Fibroblast of the aortic adventitia (primary cell): ENCODE measurements at places on chromosomes 13 and 19. TPM values are rescaled to one million over a fixed set of nuclear protein-coding genes. Genes with fewer than 3 reads are reported as not detected.

The KCNN4 gene
- 1.2 and 39.9 TPM in 2 replicates for total RNA-seq

The TMEM143 gene
- 2.2 and 5.0 TPM in 2 replicates for total RNA-seq

The CLEC17A gene
- 0.09 TPM in 1 of 2 replicates, not detected in the other for total RNA-seq

The VSTM1 gene
- not detected in 2 replicates for total RNA-seq

The GAPDHS gene
- total RNA-seq: not detected in 2 replicates

The ZNF497 gene
- 0.98 and 1.1 TPM in 2 replicates for total RNA-seq

The USHBP1 gene
- not detected in 2 replicates for total RNA-seq

The APOE gene
- 1.6 and 309 TPM in 2 replicates for total RNA-seq

The OR10H1 gene
- not detected in 2 replicates for total RNA-seq

The EDDM13 gene
- total RNA-seq: not detected in 2 replicates

The GPC6 gene
- total RNA-seq: 76.9 and 92.6 TPM in 2 replicates

DNA sequence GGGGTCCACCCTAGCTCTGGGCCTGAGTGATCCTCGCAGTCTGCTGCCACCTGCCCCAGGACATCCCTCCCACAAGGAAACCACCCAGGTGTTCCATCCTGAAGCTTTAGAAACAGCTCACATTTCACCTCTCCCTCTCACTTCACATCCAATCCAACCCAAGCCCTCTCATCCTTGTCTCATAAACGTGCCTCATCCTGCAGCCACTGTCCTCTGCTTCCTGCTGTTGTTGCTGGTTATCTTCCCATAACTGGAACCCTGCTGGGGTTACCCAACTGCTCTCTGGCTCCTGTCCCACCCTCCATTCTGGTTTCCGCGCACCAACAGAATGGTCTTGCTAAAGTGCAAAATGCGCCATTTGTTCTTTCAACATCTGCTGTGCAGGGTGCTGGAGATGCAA lies 59.7 kb upstream of the MTIF3 start:
- no peak for DNase-seq

GRCh38 chr19:14410091-14411051 lies 8.8 kb downstream of the DDX39A start:
- no peak for DNase-seq

- peak; percentile 76 for DNase-seq
Measured at GRCh38 chr19:55172741-55173140, 6.3 kb upstream of the DNAAF3 start.

- DNase-seq: no peak
Measured at GRCh38 chr19:29483641-29483920, 42.2 kb upstream of the VSTM2B start.

GRCh38 chr19:3031607-3031867 lies 2.5 kb upstream of the TLE2 start:
- no peak for DNase-seq

GRCh38 chr13:21663197-21663596 lies 7.7 kb upstream of the FGF9 start:
- DNase-seq: no peak

DNA sequence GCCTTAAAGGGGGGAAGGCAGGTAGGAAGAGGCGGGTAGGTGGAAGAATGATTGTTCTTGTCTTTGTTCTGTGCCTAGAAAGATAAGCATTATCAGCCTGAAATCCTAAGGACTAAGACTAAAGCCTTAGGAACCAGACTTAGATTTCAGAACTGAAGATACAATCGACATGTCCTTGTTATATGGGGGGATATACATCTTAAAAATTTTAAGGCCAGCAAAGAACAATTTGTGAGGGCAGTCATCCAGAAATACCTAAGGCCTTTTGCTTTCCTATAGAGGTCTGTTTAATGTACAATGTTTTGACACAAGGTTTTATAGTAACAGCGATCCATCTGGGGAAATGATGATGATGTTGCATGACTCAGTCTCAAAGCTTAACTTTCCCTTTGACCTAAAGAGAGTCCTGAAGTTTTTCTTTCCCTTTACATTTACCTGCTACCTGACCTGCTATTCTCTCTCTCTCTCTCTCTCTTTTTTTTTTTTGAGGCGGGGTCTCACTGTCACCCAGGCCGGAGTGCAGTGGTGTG lies 20.2 kb upstream of the CEACAM6 start:
- DNase-seq: no peak

GRCh38 chr13:24997367-24997967 lies 98.5 kb upstream of the PABPC3 start:
- DNase-seq: peak; percentile 52

DNA sequence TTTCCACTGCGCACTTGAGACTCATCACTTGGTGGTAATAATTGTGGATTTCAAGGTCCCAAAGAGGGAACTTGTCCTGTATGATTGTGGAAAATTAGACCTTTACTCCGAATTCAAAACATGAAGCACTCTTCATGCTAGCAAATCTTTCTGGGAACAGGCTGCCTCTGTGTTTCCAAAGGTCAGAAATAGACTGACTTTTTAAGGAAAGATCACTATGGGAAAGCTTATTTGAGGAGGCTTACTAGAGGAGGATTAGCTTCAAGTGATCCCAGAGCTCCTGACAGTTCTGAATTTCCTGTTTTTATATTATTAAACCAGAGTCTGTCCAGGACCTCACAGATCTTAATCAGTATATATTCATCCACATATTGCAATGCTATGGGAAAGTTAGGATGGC lies 5.5 kb downstream of the WDFY2 start:
- DNase-seq: no peak

GRCh38 chr19:33705860-33706259 lies 84.1 kb downstream of the CHST8 start:
- DNase-seq: no peak

- no peak for DNase-seq
Measured at GRCh38 chr13:109880371-109881346, 94.3 kb upstream of the IRS2 start.

DNA sequence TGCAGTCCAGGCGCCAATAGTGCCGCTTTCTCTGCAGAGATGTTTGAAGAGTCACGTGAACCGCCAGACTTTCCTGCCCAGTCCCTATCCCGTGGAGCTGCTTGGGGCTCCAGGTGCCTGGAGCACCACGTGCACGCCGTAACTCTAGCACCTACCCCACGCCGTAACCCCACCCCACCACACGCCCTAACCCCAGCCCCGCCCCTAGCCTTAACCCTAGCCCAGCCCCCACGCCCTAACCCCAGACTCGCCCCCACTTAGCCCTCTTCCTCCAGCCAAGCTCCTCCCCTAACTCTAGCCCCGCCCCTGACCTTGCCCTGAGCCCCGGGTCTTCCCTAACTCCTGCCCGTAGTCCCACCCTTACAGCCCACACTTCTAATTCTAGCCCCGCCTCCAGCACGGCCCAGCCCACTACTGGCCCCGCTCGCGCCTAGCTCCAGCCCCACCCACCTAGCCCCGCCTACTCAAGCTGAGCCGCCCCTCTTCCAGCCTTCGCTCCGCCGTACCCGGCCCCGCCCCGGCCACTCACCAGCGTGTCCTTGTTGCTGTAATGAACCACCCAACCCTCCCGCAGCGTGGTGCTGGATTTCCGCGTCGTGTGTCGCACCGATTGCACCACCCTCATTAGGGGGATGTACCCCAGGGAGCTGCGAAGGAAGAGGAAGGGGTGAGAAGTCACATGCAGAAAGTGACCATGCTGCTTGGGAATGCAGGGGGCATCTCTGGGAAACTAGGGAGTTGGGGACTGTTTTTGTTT lies 19.5 kb downstream of the PRKD2 start:
- DNase-seq: peak; percentile 51

- DNase-seq: no peak
Measured at GRCh38 chr13:42035905-42036521, 12.4 kb upstream of the DGKH start.

- DNase-seq: peak; percentile 65
Measured at GRCh38 chr13:114107686-114108081, 24.7 kb downstream of the RASA3 start.

- peak; percentile 92 for DNase-seq
Measured at GRCh38 chr19:38335949-38336637, 463 bp downstream of the CATSPERG start.

DNA sequence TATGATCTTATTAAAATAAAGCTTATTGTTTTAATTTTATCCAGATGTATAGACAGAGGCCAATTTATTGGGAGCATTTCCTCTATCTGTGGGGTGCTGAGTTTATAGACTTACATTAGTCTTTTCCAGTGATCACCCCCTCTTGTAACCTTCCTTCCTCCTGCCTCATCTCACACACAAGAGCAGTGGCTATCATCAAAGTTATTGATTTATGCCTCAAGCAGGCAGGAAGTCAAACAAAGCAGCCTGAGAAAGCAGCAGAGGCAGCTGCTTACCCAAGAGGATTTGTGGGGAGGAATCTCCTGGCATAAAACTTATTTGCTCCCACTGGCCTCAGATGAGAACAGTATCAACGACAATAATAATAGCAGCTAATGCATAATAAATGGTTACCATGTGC lies 26.3 kb upstream of the DCLK1 start:
- DNase-seq: no peak

DNA sequence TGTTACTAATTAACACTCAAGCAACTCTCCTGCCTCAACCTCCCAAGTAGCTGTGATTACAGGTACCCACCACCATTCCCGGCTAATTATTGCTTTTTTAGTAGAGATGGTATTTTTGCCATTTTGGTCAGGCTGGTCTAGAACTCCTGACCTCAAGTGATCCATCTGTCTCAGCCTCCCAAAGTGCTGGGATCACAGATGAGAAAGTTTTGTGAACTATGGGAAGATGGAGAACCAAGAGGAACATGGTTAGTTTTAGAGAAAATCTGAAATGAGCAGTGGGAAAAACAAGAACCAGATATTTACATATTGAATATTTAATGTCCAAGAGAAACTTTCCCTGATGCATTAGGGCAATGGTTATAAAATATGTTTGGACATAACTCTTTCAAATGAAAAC lies 863.6 kb upstream of the MIR17HG start:
- DNase-seq: no peak

DNA sequence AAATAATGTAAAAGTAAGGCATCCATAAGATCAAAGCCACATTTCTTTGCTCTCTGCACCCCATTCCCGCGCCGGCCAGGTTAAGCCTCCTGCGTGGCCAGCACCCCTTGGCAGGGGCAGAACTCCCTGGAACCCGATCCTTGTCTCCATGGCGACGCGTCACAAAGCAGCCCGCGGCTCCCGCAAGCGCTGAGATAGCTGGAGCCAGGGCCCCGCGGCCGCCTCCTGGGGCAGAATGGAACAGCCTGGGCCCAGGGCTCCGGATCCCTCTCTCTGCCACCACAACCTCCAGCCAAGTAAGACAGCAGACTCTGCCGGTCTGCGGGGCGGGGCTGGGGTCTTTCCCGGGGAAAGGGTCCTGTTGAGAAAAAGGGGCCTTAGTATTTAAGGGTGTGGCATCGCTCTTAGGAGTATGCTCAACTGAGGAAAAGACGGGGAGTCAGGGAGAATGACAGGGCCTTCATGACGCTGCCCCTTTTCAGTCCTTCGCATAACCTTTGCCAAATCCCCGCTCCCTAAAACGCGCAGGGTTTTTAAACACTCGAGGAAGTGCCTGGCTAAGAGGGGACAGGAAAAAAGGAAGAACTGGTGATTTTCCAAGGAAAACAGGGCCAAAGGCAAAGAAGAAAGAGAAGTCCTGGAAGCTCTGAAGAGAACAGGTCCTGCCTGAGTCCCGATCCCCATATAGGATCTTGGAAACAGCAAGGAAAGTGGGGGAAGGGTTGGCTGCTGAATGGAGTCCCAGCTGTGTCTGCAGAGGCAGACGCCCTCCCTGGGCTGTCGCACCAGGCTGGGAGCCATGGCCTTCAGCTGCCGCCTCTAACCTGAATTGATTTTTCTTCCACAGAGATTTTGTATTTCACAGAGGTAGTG lies at the start of gene TEX26:
TSS of gene TEX26 (plus strand) at position 176 of the 873 bp plus-strand sequence. CDS start at position 236, 60 bp downstream.
- DNase-seq: no peak

- DNase-seq: no peak
Measured at GRCh38 chr13:86846501-86846900, 824.7 kb upstream of the SLITRK5 start.

DNA sequence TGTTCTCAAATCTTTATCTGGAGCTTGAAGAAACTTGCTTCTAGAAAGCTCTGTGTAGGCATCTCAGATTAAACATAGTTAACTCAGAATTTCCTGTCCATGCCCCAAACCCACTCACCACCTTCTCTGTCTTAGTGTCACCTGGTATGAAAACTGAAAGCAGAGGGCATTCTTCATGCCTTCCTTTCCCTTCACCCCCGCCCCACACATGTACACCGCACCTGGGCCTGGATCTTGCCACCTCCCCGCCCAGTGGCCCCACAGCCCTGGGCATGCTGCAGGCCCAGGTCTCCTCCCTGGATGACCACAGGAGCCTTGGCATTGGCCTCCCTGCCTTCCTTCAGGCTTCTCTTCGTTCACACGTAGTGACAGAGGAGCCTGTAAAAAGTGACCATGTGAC lies 15.8 kb downstream of the CFAP97D2 start:
- no peak for DNase-seq

DNA sequence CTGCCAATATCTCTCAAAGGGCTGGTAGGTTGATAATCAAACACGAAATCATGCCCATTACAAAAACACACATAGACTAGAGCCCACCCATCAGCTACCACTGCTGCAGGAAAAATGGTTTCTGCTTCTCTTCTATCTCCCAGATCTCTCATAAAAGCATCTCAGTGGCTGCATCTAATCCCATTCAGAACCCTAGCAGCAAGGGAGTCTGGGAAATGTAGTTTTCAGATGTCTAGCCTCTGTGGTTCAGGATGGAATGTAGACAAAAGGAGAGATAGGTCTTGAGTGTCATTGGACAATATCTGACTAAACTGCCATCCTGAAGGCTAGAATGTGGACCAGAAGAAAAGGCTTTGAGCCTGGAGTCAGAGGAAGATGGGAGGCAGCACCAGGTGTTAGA lies 32.1 kb downstream of the RDH8 start:
- no peak for DNase-seq

DNA sequence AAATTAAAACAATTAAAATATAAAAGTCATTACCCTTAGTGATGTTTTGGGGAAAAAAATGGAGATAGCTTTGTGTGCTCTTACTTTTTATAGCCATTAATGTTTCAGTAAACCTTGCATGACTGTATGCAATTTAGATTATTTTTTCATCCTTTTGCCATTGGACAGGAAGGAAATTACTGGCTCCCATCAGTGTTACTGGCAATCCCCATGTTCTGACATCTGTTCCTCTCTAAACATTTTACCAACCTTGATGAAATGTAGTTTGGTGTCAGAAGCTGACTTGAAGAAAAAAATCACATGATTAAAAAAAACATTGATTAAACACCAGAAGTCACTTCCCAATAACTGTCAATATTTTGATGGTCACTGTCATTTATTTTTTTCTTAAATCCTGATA lies 52.3 kb upstream of the ZNF536 start:
- no peak for DNase-seq

- DNase-seq: no peak
Measured at GRCh38 chr13:96834626-96835025, 159.7 kb downstream of the OXGR1 start.
